ENCODE measurements at places on chromosomes 5 and 9.
A peak's percentile ranks its signal among the peaks of the same experiment; 100 is the strongest.

GRCh38 chr9:13444245-13445102 is 165.0 kb upstream of the MPDZ start:
- no peak overlapping the region for H3K27ac ChIP-seq
- no peaks in the 10 kb centered on the region for H3K4me1 ChIP-seq
- DNase-seq, result no peak
- H3K27me3 ChIP-seq, result no peaks in the 10 kb centered on the region
- no peaks in the 10 kb centered on the region for H3K36me3 ChIP-seq
- no peak overlapping the region for H3K4me3 ChIP-seq

DNA sequence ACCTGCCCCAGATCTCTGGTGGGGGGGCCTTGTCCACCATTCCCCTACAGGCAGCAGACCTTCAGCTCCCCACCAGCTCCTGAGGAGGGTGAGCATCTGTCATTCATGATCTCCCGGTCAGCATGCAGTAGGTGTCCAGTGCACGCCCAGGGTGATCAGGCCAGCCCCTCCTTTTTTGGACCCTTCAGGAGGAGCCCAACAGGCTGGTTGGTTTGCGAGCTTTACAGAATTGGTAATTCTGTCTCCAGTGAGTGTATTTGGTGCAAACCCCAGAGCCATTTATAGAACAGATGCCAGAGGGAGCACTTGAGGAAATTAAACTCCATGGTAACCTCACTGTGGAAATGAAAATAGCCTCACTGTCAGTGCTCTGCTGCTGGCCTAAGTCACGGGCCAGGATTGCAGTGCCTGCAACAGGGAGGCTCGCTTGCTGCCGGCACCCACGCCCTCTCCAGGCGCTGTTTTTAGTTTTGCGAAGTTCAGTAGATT is 23.4 kb downstream of the WNK2 start:
- no peaks in the 10 kb centered on the region for H3K27me3 ChIP-seq
- H3K4me3 ChIP-seq, result no peak overlapping the region
- H3K4me1 ChIP-seq, result peaks cover 4% of the 10 kb centered on the region
- no peaks in the 10 kb centered on the region for H3K36me3 ChIP-seq
- H3K27ac ChIP-seq, result no peak overlapping the region
- DNase-seq, result no peak

- peaks cover 4% of the 10 kb centered on the region for H3K27me3 ChIP-seq
- H3K4me3 ChIP-seq, result no peak overlapping the region
- no peaks in the 10 kb centered on the region for H3K36me3 ChIP-seq
- H3K27ac ChIP-seq, result no peak overlapping the region
- no peak for DNase-seq
These were observed 24.2 kb upstream of the ANKRD18A start for GRCh38 chr9:38644601-38645000.

DNA sequence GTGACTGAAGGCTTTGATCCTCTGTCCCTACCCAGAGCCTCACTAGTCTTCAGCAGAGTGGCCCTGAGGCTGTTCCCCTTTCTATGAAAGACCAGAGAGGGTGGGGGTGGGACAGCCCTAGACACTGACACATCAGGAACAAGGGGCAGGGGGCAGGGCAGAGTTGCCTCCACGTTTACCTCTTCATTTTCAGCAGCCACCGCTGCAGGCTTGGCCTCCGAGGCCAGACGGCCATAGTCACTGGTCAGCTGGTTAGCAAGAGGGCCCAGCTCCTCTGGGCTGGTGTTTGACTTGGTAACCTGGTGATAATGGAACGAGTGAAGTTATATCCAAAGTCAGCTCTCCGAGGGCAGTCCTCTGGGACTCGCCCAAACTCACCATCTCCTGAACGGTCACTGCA is 15.6 kb upstream of the TPM2 start:
- no peaks in the 10 kb centered on the region for H3K4me1 ChIP-seq
- no peak overlapping the region for H3K27ac ChIP-seq
- H3K4me3 ChIP-seq, result no peak overlapping the region
- DNase-seq, result no peak

- H3K27me3 ChIP-seq, result no peaks in the 10 kb centered on the region
- no peak overlapping the region for H3K4me3 ChIP-seq
- H3K27ac ChIP-seq, result no peak overlapping the region
- no peaks in the 10 kb centered on the region for H3K4me1 ChIP-seq
These were observed 153.0 kb upstream of the SLC24A2 start for GRCh38 chr9:19941874-19942273.

- no peak overlapping the region for H3K27ac ChIP-seq
- no peak overlapping the region for H3K4me3 ChIP-seq
- no peak for DNase-seq
- peaks cover 8% of the 10 kb centered on the region for H3K27me3 ChIP-seq
- no peaks in the 10 kb centered on the region for H3K36me3 ChIP-seq
These were observed 286.8 kb downstream of the PBX3 start for GRCh38 chr9:126033956-126034355.

- no peaks in the 10 kb centered on the region for H3K27me3 ChIP-seq
- no peak overlapping the region for H3K27ac ChIP-seq
- no peak overlapping the region for H3K4me3 ChIP-seq
- no peak for DNase-seq
These were observed 185.9 kb downstream of the SEMA6A start for GRCh38 chr5:116388564-116389258.

- H3K4me3 ChIP-seq, result no peak overlapping the region
- DNase-seq, result no peak
- no peak overlapping the region for H3K27ac ChIP-seq
- no peaks in the 10 kb centered on the region for H3K27me3 ChIP-seq
These were observed 151.1 kb downstream of the DOCK2 start for GRCh38 chr5:169788168-169788567.

DNA sequence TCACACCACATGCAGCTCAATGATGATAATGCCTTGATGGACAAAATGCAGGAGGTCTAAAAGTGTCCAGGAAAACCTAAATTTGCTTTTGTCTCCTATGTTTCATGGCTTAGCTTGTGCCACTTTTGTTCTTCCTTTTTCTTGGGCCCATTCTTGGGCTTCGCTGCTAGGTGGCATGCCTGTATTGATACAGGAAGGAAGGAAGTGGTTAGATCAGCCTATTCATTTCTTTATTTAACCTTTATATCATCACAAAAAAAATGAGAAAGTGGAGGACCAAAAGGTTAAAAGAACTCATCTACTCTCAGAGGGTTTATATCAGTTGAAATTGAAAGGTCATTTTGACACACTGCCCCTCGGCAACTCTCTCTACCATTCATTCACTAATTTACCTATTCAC is 260.2 kb downstream of the ARHGAP26 start:
- no peak overlapping the region for H3K27ac ChIP-seq
- peaks cover 25% of the 10 kb centered on the region for H3K4me1 ChIP-seq
- no peaks in the 10 kb centered on the region for H3K27me3 ChIP-seq
- no peak overlapping the region for H3K4me3 ChIP-seq
- peak; percentile 46 for DNase-seq

DNA sequence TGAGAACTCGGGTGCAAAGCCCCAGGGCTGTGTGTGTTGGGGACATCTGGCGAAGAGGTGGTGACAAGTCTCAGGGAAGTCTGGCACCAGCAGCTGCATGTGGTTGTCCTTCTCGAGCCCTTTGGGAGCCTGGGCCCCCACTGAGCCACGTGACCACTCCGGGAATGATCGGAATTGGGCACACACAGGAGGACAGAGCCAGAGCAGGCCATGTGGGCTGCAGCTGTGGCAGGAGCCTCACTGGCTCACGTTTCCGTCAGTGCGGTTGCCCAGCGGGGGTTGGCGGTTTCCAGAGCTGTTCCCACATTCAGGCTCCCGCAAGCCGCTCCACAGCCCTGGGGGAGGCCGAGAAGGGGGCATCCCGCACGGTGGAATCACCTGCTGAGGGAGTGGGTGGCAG is 6.8 kb upstream of the CEL start:
- no peak overlapping the region for H3K4me3 ChIP-seq
- peaks cover 65% of the 10 kb centered on the region for H3K36me3 ChIP-seq
- H3K27me3 ChIP-seq, result no peaks in the 10 kb centered on the region
- peaks cover 41% of the 10 kb centered on the region for H3K4me1 ChIP-seq

DNA sequence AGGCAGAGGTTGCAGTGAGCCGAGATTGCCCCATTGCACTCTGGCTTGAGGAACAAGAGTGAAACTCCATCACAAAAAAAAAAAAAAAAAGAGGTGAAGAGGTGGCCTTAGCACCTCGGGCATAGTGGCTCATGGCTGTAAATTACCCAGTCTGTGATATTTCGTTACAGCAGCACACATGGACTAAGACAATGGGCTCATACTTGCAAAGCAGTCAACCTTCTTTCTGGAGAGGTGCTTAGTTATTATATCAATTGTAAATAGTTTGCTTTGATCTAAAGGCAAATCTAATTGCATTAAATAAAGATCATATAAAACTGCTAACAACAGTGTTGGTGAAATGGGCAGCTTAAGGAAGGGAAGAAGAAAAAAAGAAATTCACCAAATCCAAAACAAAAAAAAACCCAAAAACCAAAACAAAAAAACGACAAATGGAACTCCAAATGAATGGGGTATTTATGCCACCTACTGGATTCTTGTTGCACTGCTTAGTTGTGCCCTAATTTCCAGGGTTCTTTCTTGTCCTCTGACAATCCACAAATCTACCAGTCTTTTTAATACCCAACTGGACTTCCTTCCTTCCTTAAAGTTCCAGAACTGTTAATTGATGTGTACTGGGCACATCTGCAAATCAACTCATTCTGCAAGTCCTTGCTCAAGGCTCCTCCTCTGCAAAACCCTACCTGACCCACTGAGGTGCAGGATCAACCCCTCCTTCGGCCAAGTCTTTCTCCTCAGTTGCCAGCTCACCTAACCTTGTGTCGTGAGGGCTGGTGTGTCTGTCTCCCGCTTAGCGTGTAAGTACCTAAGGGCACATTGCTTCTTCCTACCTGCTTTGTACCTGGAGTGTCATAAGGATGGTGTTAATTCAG is 35.0 kb upstream of the DMRT1 start:
- DNase-seq, result no peak
- H3K36me3 ChIP-seq, result no peaks in the 10 kb centered on the region
- H3K4me3 ChIP-seq, result no peak overlapping the region
- no peak overlapping the region for H3K27ac ChIP-seq
- no peaks in the 10 kb centered on the region for H3K4me1 ChIP-seq

DNA sequence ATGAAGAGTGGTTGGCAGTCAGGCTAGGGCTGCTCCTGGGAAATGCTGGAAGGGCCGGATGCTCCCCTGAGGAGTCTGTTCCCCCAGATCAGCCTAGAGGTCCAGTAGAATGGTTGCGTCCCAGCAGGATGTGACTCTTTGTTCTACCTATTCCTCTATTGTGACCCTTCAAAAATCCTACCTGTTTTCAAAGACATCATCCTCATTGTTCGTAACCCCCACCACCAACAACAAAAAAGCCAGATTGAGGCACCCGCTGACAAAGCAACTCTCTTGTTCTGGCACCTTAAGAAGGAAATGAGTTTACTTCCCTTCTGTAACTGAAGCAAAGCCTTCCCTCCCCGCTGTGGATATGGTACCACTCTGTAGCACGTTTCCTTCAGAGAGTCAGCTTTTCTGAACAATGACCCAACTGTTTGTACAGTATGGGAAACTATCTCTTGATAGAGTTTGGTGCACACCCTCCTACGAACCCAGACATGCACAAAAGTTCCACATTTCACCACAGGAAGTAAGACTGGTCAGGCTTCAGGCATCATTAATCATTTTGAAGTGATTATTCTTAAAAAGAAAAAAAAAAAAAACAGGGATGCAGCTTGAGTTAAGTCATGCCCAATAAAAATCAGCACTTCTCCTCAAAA is 207.2 kb downstream of the ENC1 start:
- no peak overlapping the region for H3K27ac ChIP-seq
- H3K27me3 ChIP-seq, result no peaks in the 10 kb centered on the region
- H3K4me3 ChIP-seq, result no peak overlapping the region
- H3K4me1 ChIP-seq, result no peaks in the 10 kb centered on the region
- H3K36me3 ChIP-seq, result no peaks in the 10 kb centered on the region

DNA sequence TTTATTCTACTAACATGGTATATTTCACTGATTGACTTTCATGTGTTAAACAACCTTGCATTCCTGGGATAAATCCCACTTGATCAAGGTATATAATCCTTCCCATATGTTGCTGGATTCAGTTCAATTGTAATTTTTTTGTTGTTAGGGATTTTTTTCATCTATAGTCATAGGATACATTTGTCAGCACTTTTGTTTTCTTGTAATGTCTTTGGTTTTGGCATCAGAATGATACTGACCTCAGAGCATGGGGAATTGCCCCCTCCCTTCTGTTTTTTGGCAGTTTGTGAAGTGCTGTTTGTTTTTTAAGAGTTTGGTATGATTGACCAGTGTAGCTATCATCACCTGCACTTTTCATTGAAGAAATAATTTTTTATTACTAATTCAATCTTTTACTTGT is 176.8 kb upstream of the RASEF start:
- H3K27me3 ChIP-seq, result no peaks in the 10 kb centered on the region
- no peak for DNase-seq
- no peak overlapping the region for H3K27ac ChIP-seq
- H3K4me1 ChIP-seq, result no peaks in the 10 kb centered on the region
- no peak overlapping the region for H3K4me3 ChIP-seq

GRCh38 chr9:129344641-129345495 is 166.8 kb upstream of the IER5L start:
- no peak overlapping the region for H3K4me3 ChIP-seq
- peaks cover 8% of the 10 kb centered on the region for H3K4me1 ChIP-seq
- H3K27ac ChIP-seq, result no peak overlapping the region
- no peak for DNase-seq
- no peaks in the 10 kb centered on the region for H3K27me3 ChIP-seq

DNA sequence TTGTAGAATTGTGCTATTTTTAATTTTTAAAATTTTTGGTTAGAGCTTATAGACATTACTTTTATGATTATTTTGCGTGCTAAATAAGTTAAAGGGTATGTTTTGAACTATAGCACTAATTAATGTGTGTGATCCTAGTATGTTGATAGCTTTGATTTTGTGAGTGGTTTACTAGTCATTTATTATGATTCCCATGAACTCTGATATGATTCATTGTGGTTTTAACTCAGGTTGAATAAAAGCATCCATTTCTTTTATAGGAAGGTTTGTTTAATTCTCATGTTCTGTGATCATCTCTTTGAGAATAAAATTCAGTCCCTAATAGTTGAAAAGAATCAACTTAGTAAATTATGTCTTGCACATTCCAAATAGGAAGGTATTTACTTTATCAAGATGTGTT is 22.5 kb downstream of the C5orf22 start:
- no peaks in the 10 kb centered on the region for H3K4me1 ChIP-seq
- DNase-seq, result no peak
- H3K4me3 ChIP-seq, result no peak overlapping the region
- peaks cover 45% of the 10 kb centered on the region for H3K36me3 ChIP-seq

DNA sequence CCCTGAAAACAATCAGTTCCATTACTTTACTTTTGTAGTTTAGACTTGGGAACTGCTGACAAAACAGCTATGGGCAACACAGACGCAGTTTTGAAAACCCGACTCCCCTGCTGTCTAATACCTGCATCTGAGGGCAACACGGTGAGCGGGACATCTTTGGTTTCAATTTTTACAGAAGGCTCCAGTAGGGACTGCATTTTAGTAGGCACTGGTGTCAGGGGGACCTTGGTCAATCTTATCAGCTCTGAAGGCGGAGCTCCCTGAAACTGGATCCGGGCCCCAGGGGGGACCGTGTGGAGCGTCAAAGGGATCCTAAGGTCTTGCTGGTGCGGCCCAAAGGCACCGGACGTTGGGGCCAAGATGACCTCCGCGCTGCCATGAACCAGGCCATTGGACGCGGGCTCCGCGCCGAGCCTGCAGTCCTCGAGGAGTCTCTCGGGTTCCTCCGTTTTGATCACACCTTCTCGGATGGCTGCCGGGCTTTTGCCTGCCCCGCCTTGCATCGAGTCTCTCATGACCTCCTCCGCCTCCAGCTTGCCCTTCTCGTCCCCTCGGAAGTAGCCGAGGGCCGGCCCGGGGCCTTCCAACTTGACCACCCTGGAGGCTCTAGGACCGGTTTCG is 1.1 kb downstream of the SOX30 start:
- no peak overlapping the region for H3K4me3 ChIP-seq
- DNase-seq, result no peak
- no peaks in the 10 kb centered on the region for H3K27me3 ChIP-seq
- no peak overlapping the region for H3K27ac ChIP-seq

Data from CD4-positive, alpha-beta T cell (primary cell).